Activated naive CD4-positive, alpha-beta T cell (primary cell): ENCODE measurements at places on chromosomes 7 and 10.

- no peak for DNase-seq
These were observed 10.7 kb upstream of the KMT2E start for GRCh38 chr7:105003275-105003674.

DNA sequence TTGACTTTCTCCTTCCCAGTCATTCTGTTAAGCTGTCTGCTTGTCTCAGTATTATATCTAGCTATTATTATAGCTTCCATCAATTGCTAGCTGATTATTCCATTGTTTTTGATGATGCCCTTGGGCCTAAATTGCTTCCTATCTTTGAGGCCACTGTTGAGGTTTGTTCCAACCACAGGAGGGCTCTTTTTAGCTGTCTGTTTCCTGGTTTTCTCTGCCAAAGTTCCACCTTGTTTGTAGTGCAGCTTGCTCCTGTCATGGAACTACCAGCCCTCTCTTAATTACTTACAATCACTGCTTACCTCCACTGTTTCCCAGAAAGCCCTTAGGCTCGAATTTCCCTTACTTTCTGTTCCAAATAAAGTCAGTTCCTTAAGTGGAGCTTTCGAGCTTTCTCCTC lies 118.7 kb upstream of the SEC61G start:
- no peak for DNase-seq

GRCh38 chr7:64618785-64619456 lies 47.0 kb upstream of the ZNF107 start:
- DNase-seq = no peak

GRCh38 chr10:117656385-117657367 lies 114.1 kb downstream of the EMX2 start:
- DNase-seq = no peak

DNA sequence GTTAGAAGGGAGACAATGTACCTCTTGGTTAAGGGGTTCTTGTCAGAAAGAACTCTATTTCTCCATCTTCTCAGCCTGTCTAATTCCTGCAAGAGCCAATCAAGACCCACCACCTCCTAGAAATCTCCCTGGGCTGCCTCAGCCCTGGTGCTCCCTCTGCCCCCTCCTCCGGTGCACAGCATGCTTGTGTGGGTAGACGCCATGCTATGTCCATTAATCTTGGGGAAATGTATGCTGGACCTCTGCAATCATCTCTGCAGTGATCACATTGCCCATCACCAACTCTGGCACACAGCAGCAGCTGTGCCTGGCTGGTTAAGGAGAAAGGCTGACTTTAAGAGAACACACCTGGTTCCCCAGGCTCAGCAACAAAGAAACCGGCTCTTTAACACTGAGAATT lies 37.3 kb downstream of the SH3PXD2A start:
- DNase-seq = no peak

- no peak for DNase-seq
These were observed 40.5 kb downstream of the ASB4 start for GRCh38 chr7:95526128-95526738.

DNA sequence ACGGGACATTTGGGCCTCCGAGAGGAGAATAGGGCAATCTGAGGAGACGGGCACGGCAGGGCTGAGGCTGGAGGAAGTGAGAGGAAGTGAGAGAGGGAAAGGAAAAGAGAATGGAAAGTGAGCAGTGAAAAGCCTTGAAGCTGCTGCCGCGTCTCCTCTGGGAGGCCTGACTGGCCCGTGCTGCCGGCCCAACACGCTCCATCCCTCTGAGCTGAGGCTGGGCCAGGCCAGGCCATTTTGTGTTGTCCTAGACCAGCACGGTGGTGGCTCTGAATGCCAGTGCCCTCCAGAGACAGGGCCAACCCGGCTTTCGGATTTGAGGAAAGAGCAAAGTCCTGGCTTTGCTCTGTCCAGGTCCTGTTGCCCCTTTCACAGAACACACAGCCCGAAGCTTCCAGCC lies 361.1 kb upstream of the SHH start:
- DNase-seq = no peak

GRCh38 chr7:132933072-132933458 lies 148.8 kb downstream of the CHCHD3 start:
- DNase-seq = no peak

DNA sequence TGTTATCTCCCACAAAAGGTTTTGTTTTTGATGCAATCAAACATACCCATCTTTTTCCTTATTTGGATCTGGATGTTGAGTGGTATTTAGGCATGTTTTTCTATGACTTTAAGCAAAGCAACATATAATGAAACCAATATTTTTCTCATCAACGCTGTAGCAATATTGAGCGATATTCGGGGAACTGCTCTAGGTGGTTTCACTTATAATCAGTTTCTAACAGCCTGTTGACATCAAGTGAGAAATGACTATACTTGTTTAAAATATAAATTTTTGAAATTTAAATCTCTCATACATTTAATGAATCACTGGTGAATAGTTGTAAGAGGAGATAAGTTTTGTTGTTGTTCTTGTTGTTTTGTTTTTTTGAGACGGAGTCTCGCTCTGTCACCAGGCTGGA lies 52.8 kb upstream of the CCAR1 start:
- no peak for DNase-seq

- DNase-seq = no peak
These were observed 39.7 kb upstream of the ZNF518A start for GRCh38 chr10:96090463-96090800.

GRCh38 chr10:50619166-50619565 lies 4.6 kb downstream of the SGMS1 start:
- no peak for DNase-seq

GRCh38 chr10:130935128-130935439 lies 376.4 kb downstream of the TCERG1L start:
- no peak for DNase-seq

- no peak for DNase-seq
These were observed 65.3 kb downstream of the SGCE start for GRCh38 chr7:94590526-94591162.

DNA sequence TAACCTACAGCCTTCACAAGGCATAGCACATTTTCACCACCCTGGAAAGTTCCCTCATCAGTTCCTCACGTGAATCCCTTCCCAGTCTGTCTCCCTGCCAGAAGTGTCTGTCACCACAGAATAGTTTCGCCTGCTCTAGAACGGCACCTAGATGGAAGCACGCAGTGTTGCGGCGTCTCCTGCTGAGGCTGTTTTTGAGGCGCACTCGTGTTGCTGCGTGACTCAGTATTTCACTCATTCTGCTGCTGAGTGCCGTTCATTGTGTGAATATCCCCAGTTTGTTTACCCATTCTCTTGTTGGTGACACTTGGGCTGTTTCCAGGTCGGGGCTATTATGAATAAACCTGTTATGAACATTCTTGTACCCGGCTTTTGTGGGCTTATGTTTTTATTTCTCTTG lies 12.8 kb downstream of the NOS3 start:
- no peak for DNase-seq

DNA sequence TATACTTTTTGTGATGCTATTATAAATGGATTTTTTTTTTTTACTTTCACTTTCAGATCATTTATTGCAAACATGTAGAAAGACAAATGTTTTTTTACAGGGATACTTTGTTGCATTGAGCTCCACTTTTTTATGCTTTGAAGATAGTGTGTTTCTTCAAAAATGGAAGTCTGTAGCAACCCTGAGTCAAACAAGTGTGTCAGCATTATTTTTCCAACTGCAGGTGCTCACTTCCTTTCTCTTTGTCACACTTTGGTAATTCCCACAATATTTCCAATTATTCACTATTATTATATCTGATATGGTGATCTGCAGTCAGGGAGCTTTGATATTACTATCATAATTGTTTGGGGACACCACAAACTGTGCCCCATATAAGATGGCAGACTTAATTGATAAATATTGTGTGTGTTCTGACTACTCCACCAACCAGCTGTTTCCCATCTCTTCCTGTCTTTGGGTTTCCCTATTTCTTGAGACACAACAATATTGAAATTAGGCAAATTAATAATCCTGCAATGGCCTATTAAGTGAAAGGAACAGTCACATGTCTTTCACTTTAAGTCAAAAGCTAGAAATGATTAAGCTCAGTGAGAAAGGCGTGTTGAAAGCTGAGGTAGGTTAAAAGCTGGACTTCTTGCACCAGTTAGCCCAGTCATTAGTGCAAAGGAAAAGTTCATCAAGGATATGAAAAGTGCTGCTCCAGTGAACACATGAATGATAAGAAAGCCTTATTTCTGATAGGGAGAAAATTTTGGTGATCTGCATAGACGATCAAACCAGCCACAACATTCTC lies 231.3 kb upstream of the SH2B2 start:
- DNase-seq = no peak

- DNase-seq = no peak
These were observed 20.7 kb upstream of the GDF10 start for GRCh38 chr10:47279276-47279675.

GRCh38 chr10:1199897-1200721 lies 143.9 kb downstream of the WDR37 start:
- DNase-seq = no peak

DNA sequence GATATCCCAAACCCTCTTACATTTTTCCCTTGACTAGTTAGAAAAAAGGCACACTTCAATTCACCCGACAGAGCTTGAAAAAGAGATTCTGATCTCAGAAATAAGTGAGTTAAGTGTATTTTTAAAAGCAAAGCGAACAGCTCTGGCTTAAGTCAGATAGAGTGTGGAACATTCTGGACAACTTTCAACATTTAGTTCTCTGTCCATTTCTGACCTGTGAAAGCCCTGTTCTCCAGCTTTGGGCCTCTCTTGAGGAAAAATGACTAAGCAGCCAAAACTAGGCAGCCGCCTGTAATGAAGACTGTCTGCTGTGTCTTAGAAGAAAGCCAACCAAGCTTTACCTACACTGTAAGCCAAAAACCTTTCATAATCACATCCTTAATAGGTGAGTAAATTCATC lies 50.5 kb downstream of the CDK6 start:
- DNase-seq = no peak

DNA sequence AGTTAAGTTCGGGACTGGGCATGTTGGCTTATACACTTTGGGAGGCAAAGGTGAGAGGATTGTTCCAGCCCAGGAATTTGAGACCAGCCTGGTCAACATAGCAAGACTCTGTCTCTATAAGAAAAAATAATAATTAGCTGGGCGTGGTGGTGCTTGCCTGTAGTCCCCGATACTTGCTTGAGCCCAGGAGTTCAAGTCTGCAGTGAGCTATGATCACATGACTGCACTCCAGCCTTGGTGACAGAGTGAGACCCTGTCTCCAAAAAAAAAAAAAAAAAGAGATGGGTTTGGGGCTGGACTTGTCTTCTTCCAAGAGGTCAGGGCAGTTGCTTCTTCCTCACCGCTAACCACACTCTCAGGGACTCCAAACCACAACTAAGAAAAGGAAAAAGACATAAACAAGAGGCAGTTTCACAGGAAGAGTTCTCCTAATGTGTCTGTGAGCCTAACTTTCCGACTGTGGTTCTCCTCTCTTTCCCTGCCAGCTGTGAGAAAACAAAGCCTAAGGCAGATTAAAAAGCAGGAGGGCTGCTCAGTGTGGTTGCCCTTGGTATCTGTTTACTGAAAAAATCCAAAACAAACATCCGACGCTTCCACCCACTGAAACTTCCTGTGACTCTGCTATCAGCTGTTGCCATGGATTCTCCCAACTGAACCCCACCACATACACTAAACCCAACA lies 2.4 kb upstream of the SERPINE1 start:
- no peak for DNase-seq

DNA sequence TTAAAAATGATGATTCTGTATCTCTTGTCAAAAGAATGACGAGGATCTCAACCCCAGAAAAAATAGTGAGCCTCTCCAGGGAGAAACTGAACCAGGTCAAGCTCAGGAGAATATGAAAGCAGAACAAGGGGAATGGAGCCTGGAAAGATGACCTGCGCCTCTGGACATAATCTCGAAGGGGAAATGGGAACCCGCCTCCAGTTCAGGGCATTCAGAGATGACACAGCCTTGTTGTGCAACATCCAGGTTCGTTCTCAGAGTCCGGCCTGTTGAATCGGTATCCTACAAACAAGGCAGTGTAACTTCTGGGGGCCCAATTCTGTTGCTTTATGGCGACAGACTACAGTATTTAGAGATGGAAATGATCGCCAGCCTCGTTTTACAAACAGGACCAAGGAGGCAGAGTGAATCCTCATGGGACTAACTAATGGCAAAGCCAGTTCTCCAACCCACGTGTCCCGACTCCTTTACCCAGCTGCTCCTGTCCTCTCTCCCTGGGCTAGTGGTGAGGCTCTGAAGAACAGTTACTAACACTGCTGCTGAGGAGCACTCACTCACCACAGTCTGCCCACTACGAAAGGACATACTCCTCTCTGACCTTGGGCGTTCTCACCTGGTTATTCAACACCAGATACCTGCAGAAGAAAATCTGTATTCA lies 67.6 kb downstream of the JAZF1 start:
- no peak for DNase-seq

GRCh38 chr10:105864854-105865253 lies 1223.8 kb downstream of the SORCS3 start:
- no peak for DNase-seq

- no peak for DNase-seq
These were observed 622 bp upstream of the P4HA1 start for GRCh38 chr10:73097305-73097670.

GRCh38 chr10:43822631-43823580 lies 174.2 kb upstream of the ZNF32 start:
- no peak for DNase-seq

DNA sequence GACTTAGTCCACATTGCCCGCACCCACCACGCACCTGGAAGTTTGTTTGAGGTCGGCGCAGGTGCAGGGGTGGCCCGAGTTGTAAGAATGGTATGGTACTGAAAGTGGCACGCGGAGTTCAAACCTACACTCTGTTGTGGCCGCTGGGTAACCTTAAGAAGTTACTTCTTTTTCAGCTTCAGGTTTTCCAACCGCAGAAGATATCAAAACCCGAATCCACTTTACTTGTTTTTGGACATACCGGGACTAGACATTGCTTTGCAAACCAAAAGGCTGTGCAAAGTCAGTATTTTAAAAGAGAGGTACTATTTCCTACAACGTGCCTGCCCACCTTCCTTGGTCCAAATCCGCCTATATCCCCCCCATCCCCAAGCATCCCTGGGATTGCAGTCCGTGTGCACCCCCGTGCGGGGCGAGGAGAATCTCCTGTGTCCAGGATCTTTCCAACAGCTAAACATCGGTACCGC lies 1.0 kb downstream of the IGFBP3 start:
- DNase-seq = no peak

GRCh38 chr10:92809840-92810239 lies 38.5 kb upstream of the EXOC6 start:
- no peak for DNase-seq

DNA sequence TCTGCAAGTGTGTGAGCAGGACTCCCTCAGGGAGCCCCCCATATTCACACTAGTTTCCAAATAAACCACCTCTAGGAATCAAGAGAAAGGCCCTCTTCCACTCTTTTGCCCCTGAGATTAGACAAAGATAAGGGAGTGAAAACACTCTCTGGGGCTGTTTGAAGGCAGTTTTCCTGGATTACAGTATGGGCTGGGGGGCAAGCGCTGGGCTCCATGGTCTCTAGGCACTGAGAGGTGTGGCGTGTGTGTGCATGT lies 1.0 kb downstream of the AQP1 start:
- DNase-seq = no peak

- DNase-seq = no peak
These were observed 316.0 kb downstream of the GFRA1 start for GRCh38 chr10:115957012-115957399.

DNA sequence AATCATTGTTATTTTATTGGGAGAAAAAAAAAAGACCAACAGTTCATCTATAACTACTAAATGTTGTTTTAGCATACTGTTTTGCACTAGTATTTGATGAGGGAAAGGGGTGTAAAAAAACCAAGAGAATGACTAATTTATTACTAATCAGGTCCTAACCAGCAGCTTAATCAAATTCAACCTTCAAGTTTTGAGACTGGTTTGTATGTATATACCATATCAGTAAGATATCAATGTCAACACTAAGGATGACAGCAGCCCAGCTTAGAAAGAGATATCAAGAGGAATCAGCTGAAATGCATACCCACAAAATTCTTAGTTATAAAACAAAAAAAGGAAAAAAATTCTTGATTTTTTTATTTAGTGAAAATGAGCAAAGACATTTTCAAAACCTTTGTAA lies 122.6 kb downstream of the KMT2C start:
- DNase-seq = no peak
